ENCODE measurements at places on chromosomes 6 and 20. TPM values are rescaled to one million over a fixed set of nuclear protein-coding genes. Genes with fewer than 3 reads are reported as not detected.

The SMIM13 gene
- 12.6 TPM for total RNA-seq

The CGA gene
- not detected for total RNA-seq

The IBTK gene
- total RNA-seq = 36.5 TPM

The GNAS-AS1 gene
- total RNA-seq = 0.75 TPM

The RBPJL gene
- not detected for total RNA-seq

The SLC22A23 gene
- total RNA-seq = 3.2 TPM

The CHRNA4 gene
- 0.16 TPM for total RNA-seq

The SLC12A5 gene
- total RNA-seq = 0.73 TPM

The HLA-DMA gene
- total RNA-seq = 13.7 TPM

The NANP gene
- total RNA-seq = 2.8 TPM

The OR2H1 gene
- total RNA-seq = not detected

The BPIFB2 gene
- not detected for total RNA-seq

GRCh38 chr6:110628330-110628729, 151.9 kb upstream of the SLC22A16 start:
- DNase-seq = no peak

- DNase-seq = no peak
Observed at GRCh38 chr6:117629119-117629660, 26.9 kb upstream of the GOPC start.

DNA sequence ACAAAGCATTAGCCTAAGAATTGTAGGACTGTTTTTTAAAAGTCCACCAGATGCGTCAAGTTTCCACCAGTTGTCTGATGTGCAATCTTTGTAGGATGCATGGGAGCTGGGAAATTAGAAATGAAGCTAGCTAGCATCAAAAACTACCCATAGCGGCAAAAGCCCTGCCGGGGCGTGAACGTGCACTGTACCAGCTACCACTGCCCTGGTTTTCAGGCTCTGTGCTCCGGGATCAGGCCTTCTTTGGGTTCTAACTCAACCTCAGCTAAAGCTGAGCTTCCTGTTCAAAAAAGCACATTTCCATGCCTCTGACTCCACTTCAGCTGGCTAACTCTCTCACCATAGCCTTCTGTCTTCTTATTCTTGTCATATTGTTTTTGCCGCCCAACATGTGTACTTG, 26.9 kb upstream of the FUCA2 start:
- DNase-seq = no peak

DNA sequence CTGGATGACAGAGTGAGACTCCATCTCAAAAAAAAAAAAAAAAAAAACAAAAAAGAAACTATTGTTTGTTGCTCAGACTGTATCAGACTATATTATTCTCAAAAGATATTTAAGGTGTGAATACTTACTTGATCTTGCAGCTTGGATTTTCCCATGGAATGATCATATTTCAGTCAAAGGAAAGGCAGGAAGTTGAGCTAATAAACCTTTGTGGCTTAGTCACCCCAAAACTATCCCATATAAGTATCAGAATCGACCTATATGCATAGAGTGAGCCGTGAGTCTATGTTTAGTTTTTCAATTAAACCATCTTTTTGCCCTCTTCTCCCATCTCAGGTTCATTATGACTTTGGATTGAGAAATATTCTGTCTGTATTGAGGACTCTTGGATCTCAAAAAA, 152.6 kb downstream of the DNAH8 start:
- no peak for DNase-seq

DNA sequence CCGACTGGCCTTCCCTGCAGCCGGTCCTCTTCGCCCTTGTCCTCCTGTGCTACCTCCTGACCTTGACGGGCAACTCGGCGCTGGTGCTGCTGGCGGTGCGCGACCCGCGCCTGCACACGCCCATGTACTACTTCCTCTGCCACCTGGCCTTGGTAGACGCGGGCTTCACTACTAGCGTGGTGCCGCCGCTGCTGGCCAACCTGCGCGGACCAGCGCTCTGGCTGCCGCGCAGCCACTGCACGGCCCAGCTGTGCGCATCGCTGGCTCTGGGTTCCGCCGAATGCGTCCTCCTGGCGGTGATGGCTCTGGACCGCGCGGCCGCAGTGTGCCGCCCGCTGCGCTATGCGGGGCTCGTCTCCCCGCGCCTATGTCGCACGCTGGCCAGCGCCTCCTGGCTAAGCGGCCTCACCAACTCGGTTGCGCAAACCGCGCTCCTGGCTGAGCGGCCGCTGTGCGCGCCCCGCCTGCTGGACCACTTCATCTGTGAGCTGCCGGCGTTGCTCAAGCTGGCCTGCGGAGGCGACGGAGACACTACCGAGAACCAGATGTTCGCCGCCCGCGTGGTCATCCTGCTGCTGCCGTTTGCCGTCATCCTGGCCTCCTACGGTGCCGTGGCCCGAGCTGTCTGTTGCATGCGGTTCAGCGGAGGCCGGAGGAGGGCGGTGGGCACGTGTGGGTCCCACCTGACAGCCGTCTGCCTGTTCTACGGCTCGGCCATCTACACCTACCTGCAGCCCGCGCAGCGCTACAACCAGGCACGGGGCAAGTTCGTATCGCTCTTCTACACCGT, 6.1 kb downstream of the UBD start:
- DNase-seq = no peak

GRCh38 chr6:72321788-72322187, 300.1 kb upstream of the KCNQ5 start:
- DNase-seq = no peak

DNA sequence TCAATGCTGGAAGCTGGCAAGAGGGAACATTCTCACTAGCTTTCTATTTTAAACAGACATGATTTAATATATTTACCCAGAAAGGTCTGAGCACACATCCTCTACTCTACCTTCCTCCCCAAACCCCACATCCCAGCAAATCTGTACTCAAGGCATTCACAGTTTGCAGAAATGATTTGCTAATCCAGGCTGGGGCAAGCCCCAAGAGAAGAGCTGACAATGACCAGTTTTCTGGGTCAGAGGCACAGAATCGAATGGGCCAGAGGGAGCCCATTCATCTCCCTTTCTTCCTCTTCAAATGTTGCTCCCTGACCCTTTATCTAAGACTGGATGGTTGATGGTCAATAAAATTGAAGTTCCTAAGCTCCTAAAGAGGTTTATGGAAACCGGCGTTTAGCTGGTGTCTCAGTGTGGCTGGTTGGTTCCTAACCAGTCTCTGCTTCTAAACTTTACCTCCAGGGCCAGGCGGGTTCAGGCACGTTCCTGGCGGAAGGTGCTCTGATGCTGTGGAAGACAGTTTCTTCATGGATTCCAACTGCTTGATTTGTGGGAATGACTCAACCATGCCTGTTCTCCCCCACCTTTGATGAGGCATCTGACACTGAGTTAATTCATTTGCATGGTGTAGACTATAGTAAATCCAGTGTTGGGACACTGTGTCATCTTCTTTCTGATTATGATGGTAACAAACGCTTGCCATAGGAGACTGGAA, 96.4 kb upstream of the IYD start:
- no peak for DNase-seq

GRCh38 chr20:33685328-33686099, 671 bp downstream of the E2F1 start:
- no peak for DNase-seq

GRCh38 chr20:56592211-56592610, 36.9 kb upstream of the TFAP2C start:
- no peak for DNase-seq

- no peak for DNase-seq
Observed at GRCh38 chr6:120411394-120411793, 922.9 kb downstream of the TBC1D32 start.

DNA sequence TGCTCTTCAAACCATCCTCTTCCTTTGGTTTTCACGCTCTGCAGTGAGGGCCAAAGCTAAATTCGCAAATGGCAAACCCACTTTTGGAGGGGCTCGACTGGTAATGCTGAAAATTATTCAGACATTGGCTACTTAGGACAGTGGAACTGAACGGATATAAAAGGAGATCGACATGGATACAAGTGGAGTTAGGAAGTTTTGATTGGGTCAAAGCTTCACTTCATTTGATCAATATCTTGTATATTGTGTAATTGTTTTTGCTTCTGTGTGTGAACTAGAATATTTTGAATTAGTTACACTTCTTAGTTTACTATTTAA, 1.2 kb downstream of the FAM8A1 start:
- DNase-seq = no peak

DNA sequence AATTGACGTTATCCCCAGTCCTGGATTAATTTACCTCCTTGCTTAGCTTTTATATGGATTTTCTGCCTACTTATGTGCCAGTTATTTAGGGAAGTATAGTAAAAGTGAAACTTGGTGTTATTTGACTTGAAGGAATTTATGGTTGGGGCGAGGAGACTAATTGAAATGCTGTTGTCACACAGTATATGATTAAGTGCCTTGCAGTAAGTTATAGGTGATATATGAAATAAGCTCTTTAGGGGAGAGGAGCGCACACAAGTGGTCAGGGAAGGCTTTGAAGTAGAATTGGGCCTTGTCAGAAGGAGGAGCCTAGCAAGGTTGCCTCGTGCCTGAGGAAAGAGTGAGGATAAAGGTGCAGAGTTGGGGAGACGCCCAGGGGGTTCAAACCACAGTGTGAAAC, 20.5 kb downstream of the NCOA7 start:
- DNase-seq = no peak

DNA sequence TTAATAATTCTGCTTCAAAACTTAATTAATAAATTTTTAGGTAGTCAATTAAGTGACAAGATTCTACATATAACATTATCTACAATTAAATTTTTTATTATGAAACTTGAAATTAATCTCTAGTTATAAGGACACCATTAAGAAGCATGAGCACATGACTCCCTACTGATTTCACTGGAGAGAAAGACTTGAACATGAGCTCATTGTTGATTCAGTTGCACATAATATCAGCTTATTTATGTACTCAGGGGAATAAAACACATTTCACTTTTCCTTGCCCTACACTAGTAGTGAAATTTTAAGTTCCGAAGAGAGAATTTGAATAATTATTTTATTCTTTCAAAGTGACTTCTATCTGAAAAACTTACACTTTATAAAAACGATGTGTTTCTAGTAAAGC, 370.2 kb upstream of the EPHA7 start:
- no peak for DNase-seq

DNA sequence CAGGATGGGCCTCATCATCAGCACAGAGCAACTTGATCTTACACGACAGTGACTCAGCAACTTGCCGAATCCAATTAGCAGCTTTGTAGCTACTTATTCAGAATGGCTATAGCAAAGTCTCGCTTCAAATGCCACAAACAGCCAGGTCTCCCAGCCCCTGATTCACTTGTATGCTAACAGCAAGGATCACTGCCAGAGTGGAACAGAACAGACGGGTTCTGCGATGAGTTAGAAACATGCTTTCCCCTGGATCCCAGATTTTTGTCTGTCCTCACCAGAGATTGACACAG, 254.4 kb downstream of the NRN1 start:
- DNase-seq = peak; percentile 41

GRCh38 chr6:25013246-25013645, 77.5 kb upstream of the RIPOR2 start:
- no peak for DNase-seq

DNA sequence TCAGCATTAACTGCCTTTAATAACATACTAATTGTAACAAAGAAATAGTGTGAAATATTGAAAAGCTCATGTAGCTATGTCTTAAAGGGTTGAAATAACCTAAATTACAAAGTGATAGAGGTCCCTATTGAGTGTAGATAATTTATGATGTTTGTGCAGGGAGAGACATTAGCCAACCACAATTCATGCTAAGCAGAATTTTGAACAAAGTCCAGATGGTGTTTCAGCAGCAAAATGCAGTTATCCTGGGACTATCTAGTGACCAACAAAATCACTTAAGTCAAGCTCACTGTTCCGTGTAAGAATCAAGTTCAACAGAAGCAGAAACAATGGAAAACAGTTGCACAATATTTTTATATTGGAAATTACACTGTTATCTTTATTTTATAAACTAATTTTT, 218.5 kb downstream of the SIM1 start:
- no peak for DNase-seq

DNA sequence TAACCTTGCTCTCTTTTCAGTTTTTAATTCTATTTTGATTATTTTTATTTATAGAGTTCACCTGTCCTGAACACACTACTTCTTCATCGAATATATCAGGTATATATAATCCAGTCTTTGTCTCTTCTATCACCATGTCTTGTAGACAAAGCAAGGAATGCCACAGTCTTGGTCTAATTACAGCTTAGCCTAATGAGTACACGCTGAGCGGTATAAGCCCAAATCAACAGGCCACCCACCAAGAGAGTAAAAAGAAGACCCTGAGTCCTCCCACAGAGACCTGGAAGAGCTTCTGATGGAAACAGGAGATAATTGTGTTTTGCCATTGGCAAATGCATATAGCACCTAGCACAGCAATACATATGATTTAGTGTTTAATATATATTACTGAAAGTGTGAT, 68.7 kb upstream of the TCF21 start:
- no peak for DNase-seq
